Stimulated activated CD4-positive, alpha-beta T cell treated with anti-CD3 and anti-CD28 coated beads, TNF-alpha, amount 100 ng/mL, for 1 hour (primary cell): ENCODE measurements at places on chromosomes 7 and 10.

DNA sequence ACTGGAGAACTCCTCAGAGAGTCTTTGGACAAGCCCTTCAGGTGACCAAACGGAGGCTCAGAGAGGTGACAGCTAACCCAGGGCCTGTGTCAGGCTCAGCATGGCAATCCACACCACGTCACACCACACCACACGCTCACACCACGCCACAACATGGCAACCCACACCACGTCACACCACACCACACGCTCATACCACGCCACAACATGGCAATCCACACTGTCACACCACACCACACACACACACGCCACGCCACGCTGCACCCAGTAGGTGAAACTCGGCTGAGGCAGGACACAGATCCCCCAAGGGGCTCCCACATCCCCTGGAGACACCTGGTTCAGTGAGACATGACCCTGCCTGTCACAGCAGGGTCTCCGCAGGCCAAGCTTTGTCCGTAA lies 107.3 kb downstream of the PDGFA start:
- DNase-seq, result no peak

- DNase-seq, result no peak
Observed at GRCh38 chr7:18213652-18214051, 186.0 kb upstream of the PRPS1L1 start.

DNA sequence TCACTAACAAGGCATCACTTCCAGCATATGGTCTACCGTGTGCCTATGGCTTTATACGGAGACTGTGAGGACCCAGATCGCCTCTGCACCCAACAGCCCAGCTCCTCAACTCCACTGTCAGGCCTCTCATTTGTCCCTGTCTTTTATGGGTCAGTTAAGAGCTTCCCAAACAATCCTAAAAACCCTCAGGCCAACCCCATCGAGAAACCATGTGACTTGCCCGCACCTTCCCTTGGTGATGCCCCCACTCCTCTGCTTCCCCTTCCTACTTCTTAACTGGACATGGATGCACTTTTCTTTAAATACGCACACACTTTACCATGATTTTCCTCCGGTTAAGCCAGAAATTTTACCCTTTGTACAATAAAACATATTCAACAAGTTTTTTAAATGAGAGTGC lies 46.8 kb downstream of the BAIAP2L1 start:
- no peak for DNase-seq

- DNase-seq, result no peak
Observed at GRCh38 chr10:99693933-99694583, 34.7 kb downstream of the ENTPD7 start.

- no peak for DNase-seq
Observed at GRCh38 chr7:115340828-115341227, 418.9 kb downstream of the MDFIC start.

DNA sequence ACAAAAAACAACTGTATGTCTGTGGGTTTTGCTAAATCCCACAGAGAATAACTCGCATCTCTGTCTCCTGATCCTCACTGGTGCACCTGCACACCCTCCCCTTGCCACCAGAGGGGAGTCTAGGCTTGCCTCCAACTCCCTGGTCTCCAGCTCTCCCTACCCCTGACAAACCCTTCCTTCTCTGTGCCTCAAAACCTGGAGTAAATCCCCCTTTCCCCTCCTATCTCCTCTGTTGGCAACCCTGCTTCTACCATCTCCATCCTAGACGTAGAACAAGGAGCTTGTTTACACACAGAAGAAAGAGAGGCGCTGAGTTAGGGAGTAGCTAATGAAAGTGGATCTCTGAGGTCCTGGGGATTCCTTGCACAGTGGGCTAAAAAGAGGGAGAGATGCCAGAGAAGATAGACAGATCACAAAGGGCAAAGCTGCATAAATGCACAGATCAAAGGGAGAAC lies 6.0 kb downstream of the MBLAC1 start:
- DNase-seq, result peak; percentile 43

DNA sequence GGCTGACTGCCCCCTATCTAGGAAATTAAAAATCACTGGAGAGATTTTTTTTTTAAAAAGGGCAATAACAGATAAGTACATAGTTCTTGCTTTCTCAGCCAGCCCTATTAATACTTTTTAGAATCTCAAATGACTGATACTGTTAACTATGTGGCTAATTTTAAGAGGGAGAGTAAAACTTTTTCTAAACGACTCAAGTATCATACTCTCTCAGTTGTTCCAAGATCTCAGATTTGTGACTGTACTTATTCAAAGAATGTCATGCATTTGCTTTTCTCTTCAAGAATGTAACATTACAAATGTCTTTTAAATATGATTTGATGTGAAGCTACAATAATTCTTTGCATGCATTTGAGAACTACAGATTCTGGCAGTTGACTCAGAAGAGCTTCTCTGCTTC lies 55.4 kb upstream of the RAB11FIP2 start:
- no peak for DNase-seq

DNA sequence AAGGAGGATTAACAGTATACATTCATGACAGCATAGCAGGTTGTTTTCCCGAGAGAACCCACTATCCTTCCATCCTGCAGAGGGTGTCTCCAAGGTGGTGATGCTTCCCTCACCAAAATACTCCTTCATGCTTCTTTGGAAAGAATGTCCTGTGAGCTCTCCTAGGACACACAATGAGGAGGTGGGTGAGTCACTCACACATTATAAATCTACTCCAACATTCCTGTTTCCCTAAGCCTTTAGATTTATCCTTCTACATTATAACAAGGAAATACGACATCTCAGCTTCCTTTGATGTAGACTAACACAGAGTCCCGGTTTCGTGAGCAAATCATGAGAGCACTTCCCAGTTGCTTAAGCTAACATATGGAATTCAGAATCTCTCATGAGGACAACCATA lies 689.7 kb upstream of the CELF2 start:
- DNase-seq, result no peak

- no peak for DNase-seq
Observed at GRCh38 chr10:55398497-55398882, 597.5 kb upstream of the PCDH15 start.
